Dermis blood vessel endothelial cell (primary cell): ENCODE measurements at places on chromosomes 12 and 14. TPM values are rescaled to one million over a fixed set of nuclear protein-coding genes. Genes with fewer than 3 reads are reported as not detected.

The ERBB3 gene
- 0.34 and 0.88 TPM in 2 replicates for total RNA-seq

GRCh38 chr12:88643685-88644084 is 63.4 kb upstream of the KITLG start:
- no peak for DNase-seq

- no peak for DNase-seq
Observed at GRCh38 chr14:92613681-92614260, 100.2 kb downstream of the RIN3 start.

DNA sequence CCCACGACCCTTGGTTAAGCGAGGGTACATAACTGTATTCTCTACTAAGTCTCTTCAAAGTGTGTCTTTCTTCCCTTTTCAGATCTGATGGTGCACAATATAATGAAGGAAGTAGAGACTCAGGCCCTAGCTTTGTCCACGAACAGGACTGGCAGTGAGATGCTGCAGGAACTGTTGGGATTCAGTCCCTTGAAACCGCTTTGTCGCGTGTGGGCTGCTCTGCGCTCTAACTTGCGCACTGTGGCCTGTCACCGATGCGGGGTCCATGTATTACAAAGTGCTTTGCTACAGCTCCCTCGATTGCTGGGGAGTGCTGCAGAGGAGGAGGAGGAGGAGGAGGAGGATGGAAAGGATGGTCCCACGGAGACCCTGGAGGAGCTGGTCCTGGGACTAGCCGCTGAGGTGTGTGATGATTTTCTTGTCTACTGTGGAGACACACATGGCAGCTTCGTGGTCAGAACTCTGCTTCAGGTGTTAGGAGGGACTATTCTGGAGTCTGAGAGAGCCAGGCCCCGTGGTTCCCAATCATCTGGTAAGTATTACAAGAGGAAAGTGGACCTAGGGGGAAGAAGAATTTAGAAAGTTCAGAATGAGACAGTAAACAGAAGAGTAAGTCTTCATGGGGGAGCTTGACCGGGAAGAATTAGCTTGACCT is 803 bp downstream of the NOP9 start:
- no peak for DNase-seq

DNA sequence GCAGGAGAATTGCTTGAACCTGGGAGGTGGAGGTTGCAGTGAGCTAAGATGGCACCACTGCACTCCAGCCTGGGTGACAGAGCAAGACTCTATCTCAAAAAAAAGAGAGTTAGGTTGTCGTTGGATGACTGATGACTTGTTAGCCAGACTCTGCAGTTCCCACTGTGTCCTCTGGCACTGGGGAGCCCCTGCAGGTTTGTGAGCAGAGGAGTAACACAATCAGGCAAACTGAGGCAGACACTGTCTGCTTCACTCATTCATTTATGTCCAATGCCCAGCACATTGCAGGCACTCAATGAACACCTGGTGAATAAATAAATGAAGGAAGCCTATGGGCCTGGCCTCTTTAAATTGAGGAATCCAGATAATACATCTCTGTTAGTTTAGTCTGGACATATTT is 41.2 kb upstream of the BCL11B start:
- no peak for DNase-seq
